ENCODE measurements at places on chromosomes 1 and 21.
A peak's percentile ranks its signal among the peaks of the same experiment; 100 is the strongest.

GRCh38 chr1:32330558-32331151, 5.4 kb downstream of the MARCKSL1 start:
- no peak for DNase-seq

DNA sequence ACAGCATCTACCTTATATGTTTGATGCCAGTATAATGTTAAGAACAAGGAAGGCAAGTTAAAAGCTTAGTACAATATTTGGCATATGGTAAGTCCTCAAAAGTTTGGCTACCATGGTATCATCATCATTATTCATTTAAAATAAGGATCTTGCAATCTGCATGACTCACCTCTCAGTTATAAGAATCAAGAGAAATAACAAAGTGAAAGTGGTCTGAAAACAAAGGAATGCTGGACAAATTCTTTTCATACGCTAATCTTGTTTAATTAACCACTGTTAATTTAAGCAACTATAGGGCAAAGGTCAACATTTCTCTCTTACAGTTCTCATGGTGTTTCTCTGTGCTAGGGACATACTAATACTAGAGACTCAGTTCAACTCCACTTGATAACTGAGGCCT, 13.0 kb upstream of the CLDN19 start:
- DNase-seq: peak; percentile 79

DNA sequence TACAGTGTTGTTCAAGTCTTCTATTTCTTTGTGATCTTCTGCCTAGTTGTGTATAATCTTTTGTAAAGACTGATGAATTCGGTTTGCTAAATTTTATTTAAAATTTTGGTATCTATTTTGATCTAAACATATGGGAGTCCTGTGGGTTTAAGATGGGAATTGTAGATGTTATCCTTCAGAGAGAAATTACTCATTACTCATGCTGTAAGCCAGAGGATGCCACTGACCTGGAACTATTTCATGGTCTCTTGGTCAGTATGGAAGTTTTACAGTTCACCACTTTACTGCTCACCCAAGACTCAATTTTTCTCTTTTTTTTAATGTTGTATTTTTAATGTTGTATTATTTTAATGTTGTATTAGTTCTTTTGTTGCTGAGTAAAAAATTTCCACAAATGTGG, 138.6 kb upstream of the B3GALT2 start:
- DNase-seq: no peak

GRCh38 chr1:245098924-245099323, 55.9 kb upstream of the KIF26B start:
- no peak for DNase-seq

- DNase-seq: peak; percentile 52
These were observed 19.0 kb upstream of the PIGV start for GRCh38 chr1:26768755-26769154.

DNA sequence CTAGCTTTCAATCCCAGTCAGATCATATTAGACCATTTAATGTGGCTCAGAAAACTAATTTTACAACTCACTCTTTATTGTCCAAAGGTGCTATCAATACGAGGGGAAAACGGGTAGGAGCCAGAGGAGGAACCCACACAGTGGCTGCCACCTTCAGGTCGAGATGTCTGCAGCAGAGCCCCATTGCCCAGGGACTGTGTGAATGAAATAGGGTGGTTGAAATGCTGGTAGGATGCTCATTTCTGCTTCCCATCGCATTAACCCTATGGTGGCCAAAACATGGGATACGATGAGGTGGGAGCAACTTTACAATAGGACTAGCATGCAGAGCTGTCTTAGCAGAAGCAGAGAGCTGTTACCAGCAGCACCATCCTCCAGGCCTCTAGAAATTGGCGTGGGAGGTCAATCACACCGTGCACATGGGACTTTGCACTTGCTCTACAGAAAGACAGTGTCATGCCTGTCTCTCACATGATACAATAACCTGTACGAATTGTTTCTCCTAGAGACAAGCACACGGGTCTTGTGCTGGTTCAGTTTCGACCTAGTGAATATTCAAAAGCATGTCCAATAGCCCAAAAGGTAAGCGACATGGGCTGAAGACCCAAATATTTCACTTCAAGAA, 69.5 kb upstream of the DESI2 start:
- DNase-seq: no peak

DNA sequence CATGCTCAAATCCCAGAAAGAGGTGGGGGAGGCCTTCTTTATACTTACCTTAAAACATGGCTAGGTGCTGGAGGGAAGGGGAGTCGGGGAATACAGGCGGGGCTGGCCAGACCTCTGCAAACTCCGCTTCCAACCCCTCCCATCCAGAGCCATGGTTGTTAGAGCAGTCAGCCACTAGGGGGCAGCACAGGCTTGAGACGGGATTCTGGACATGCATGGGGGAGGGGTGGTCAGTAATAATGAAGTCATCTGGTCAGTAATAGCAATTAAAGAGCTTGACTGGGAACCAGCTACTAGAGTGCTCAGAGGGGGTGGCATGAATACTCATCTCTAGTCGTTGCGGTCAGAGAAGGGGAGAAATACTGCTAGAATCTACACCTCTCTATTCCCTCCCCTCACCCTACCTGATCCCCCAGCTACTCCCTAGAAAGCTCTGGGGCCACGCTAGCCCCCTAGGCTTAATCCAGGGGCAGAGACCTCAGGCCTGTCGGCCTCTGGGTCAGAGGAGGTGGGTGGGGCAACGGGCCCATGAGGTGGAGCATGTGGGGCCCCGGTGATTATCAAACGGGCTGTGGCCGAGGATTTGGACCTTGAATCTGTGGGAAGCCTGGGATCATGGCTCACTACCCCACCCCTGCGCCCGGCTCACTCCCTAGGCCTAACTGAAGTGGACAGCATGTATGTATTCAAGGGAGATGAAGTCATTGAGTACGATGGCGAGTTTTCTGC, 2.9 kb downstream of the CASQ1 start:
- peak; percentile 76 for DNase-seq

DNA sequence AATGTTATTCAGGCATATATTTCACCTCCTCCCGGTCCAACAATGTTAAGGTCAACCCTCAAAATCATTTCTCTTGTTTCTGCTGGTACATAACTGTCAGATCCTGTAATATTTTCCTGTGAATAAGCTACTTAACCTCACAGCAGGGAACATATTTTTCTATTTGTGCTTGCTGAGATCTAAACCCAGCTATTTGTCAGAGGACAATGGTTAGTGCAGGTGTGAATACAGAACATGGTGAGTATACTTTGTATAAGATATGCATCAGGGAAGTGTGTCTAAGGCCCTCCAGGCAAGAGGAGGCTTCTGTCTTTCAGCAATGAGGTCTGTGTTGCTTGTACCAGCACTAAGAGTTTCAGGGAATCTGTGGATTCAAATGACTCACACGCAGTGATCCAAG, 970.6 kb downstream of the NCAM2 start:
- no peak for DNase-seq

DNA sequence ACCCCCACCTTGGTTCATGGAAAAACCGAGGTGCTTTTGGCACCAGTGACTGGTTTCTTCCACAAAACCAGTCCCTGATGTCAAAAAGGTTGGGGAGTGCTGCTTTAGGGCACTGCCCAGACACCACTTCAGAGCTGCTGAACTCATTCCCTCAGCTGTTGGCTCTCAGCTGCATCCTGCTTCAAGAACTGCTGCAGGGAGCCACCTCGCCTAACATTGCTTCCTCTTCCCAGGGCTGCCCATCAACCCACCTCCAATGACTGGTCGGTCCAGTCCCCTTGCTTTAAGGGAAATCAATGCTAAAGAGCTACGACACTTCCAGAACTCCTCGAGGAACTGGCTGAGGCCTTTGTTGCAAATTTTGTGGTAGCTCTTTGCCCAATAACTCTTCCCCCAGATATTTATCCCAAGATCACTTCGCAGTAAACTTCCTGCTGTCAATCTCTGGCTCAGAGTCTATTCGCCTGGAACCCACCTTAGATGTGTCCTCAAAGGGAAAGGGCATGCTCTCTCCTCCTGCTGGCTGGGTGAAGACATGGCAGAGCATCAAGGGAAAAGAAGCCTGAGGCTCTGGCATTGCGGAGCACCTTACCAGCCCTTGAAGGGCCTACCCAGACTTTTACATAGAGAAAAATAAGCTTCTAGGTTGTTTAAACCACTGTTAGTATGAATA, 29.0 kb downstream of the C1orf52 start:
- no peak for DNase-seq

- peak; percentile 65 for DNase-seq
These were observed 10.4 kb upstream of the CELA3B start for GRCh38 chr1:21966247-21967000.

- DNase-seq: no peak
These were observed 45.9 kb downstream of the ZNF697 start for GRCh38 chr1:119602169-119602568.

DNA sequence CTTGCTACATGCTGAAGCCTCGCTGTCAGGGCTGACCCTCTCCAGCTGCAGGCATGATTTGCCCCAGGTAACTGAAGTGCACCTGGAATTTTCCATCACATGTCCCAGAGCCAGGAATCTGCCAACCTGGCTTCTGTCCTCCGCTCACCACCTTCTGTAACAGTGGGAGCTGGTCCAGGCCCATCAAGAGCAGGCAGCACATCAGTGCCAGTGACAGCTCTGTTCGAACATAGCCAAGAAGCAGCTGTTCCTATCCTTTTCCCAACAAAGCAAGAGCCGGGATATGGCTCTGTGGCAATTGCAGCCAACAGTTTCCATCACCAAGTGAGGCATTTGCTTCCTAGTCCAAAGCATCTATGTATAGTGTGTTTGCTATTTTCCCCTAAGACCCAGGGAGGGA, 42.2 kb upstream of the KANK4 start:
- DNase-seq: no peak
